HTR-8/SVneo (cell line): ENCODE measurements at places on chromosomes 1 and 21.

- no peak for DNase-seq
These were observed 144.5 kb downstream of the SLC45A1 start for GRCh38 chr1:8462371-8462892.

DNA sequence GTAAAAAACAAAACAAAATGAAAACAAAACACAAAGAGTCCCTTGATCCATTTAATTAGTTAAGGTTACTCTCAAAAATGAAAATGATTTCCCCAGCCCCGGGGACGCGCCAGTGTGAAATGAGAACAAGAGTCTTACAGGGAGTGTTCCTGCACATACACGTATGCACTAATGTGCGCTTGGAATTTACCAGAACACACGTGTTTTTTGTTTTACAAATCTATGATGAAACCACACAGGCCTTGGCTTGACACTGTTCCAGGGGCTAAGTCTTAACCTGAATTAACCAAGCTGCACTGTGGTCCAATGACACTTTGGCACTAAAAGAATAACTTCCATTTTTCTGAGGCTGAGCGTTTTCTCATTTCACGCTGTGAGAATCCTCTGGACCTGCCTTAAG is 63.7 kb downstream of the SLC45A1 start:
- DNase-seq = no peak

DNA sequence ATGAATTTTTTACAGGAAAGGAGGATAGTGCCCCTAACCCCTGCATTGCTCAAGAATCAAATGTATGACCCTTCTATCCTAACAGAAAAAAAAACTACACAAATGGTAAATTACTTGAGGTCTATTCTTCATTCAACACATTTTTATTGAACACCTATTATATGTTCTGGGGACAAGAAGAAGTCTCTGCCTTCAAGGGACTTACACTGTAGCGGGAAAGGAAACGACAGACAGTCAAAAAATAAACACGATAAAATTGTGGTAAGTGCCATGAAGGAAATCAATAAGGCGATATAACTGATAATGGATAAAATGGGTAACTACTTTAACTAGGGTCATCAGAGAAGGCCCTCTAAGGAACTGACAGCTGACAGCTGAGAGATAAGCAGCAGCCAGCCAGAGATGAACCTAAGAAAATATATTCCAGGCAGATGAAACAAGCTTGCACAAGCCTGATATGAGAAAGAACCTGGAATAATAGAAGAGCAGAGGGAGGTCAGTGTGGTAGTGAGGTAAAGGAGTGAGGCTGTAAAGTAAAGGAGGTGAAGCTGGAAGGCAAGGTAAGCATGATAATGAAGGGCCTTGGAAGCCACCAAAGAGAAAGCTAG is 66.4 kb downstream of the PHTF1 start:
- no peak for DNase-seq

GRCh38 chr1:245953876-245954660 is 553.0 kb downstream of the SMYD3 start:
- DNase-seq = no peak

- DNase-seq = no peak
These were observed 126.0 kb downstream of the PRDM2 start for GRCh38 chr1:13826009-13826408.

- no peak for DNase-seq
These were observed 101.8 kb upstream of the LPGAT1 start for GRCh38 chr1:211932231-211932932.

- DNase-seq = no peak
These were observed 4.1 kb downstream of the GPA33 start for GRCh38 chr1:167086033-167086432.

DNA sequence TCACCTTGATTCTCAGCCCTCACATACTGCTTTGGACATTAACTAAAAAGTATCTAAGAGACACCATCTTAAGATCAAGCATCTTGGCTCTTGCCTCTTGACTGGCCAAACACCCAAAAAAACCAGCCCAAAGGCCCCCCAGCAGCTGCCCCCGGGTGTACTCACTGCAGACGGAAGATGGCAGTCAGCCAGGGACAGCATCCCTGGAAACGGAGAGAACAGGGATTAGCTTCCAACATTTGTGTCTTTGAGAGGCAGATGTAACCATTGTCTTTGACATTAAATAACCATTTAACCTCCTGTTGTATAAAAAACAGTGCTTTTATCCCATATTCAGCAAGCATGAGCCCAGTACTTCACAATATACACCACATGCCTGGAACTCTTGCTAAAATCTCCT is 11.3 kb downstream of the TMEM63A start:
- no peak for DNase-seq

DNA sequence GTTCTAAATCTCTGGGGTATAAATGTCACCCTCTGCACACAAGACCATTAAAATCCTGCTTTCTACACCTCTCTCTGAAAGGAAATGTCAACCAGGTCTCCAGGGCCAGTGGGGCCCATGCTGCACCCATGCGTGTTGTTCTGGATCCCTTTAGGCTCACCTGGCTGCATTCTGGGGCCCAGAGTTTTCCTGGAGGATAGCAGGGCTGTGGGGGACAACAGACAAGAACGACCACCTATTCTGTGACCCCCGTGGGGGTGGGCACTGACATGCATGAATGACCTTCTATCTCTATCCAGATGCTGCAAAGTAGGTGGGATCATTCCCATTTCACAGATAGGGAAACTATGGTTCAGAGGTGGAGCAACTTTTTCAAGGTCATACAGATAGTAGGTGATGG is 41.6 kb downstream of the TNNT2 start:
- DNase-seq = no peak

DNA sequence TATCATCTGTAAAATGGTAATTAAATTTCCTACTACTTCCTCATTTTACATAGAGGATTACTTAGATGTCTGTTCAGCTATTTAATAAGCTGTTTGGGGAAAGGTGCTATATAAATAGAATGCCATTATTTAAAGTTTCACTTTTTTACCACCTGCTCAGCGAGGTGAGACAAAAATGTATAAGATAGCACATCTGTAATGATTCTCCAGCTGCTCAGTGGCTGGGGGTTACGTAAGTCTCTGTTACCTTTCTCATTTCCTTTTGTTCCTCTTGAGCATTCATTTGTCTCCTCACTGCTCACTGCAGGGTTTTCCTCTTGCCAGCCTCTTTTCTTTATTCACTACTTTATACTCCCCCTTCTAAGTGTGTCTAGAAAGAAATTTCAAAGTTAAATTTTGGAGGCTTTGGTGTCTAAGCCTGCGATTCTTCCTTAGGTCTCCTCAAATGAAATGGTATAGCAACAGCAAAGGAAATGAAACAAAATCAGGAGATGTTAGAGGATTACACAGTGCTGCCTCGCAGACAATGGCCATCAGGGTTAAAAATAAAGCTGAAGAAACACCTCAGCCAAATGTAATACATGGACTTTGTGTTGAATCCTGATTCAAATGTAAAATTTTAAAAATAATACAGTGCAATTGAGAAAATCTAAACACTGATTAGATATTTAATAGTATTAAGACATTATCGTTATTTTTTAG is 6.8 kb downstream of the RGS8 start:
- no peak for DNase-seq

DNA sequence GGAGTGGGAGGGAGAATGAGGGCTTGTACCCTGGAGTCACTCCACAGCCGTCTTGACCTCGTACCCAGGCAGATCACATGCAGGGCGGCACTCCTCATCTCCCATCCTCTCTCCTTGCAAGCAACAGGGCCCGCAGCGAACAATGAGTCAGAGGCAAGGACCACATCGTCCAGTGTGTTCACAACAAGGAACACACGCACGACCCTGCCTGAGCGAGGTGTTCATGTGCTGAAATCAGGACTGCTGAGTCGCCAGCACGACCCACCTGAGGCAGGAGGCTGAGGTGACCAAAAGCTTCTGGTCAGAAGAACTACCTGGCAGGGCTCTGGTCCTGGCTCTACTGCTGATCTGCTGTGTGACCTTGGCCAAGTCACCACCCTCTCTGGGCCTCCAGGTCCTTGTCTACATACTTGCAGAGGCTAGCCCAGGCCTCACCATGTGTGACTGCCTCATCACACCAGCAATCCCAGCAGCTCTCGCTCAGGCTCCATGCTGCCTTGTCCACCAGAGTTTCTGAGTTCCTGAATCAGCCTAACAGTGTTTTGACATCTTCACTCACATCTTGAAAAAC is 78.0 kb downstream of the SSBP3 start:
- DNase-seq = no peak

DNA sequence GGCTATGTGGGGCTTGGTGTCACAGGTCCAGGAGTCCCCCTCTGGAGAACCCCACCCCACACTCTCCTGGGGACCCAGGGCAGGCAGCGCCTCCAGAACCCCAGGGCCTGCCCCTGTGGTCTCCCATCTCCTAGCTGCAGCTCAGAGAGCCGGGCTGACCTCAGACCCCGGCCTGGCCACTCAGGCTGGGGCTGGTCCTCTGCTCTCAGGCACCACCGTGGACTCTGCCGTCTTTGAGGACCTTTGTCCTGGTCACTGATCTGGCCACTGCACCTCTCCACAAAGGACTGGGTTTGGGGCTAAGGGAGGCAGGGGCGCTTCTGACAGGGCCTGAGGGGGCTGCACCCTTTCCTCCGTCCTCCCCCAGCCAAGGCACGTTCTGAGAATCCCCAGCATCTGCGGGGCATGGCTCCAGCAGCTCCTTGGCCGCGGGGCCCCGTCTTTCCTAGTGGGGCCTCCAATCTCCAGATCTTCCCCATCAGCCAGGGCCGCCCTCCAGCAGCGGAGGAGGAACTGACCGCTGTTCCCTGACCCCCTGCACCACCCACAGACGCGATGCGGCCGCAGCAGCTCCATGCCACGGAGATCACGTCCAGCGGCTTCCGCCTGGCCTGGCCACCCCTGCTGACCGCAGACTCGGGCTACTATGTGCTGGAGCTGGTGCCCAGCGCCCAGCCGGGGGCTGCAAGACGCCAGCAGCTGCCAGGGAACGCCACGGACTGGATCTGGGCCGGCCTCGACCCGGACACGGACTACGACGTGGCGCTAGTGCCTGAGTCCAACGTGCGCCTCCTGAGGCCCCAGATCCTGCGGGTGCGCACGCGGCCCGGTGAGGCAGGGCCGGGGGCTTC is 3.3 kb downstream of the VWA1 start:
- DNase-seq = no peak

- no peak for DNase-seq
These were observed 269.9 kb upstream of the KIAA0040 start for GRCh38 chr1:175462301-175463017.

GRCh38 chr21:28224191-28224726 is 768.4 kb downstream of the LTN1 start:
- DNase-seq = no peak
